ENCODE measurements at places on chromosomes 16 and 17.

DNA sequence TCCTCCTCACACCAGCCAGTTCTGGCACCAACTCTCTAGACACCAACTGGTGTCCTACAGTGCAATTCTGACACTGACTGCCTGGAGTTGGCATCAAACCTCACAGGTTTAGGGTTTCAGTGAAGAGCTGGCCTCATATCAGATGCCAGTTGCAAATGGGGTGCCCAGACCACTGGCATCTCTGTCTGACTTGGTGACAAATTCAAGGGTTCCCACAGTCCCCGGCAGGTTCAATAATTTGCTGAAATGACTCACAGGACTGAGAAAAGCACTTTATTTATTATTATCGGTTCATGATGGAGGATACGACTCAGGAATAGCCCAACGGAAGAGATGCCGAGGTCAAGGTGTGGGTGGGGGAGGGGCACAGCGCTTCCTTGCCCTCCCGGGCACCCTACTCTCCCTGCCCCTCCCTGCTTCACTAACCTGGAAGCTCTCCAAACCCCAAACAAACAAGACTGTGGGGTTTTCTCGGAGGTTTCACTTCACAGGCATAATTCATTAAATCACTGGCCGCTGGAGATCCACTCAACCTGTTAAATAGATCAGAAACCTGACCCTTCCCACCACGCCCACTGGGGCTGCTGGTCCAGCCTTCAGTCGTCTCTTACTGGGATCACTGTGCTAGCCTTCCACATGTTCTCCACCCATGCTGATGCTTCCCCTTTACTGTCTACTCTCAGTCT is 1.7 kb upstream of the NLRP1 start:
- DNase-seq: no peak

DNA sequence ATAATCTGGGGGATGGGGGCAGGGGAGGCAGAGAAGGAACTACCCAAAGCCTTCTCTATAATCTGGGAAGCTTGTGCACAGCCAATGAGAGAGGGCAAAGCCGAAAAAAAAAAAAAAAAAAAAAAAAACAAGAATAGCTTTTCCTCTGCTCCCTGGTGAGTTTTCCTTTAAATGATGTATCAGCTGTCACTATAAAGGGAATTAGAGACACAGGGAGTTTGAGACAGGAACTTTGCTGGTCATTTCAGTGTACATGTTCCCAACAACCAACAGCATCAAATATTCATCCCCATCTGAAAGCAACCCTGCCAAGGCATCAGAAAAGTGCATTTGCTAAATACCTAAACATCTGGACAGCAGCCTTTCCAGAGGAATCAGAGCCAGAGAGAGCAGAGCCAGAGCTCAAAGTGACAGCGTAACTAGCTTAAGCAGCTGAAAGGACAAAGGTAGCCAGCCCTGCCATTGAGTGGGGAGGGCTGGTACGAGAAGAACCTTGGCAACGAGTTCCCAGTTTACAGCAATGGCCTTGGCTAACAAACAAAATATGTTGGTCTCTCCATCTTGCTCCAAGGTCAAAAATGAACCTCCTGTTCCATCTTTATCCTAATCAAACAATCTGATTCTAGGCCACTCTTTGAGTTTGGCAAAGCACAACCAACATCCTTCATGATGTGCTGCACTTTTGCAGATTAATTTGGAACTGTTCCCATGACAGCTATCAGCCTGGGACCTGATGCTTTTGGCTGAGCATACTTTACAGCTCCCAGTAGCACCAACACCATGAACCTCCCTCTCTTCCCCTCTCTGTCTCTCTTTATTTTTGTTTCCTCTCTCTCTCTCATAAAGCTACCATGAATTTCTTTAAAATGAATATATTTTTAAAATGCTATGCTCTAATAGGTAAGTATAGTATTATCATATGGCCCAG is 143.7 kb upstream of the GNAO1 start:
- no peak for DNase-seq

GRCh38 chr16:71767060-71767900 is 41.4 kb downstream of the AP1G1 start:
- no peak for DNase-seq

DNA sequence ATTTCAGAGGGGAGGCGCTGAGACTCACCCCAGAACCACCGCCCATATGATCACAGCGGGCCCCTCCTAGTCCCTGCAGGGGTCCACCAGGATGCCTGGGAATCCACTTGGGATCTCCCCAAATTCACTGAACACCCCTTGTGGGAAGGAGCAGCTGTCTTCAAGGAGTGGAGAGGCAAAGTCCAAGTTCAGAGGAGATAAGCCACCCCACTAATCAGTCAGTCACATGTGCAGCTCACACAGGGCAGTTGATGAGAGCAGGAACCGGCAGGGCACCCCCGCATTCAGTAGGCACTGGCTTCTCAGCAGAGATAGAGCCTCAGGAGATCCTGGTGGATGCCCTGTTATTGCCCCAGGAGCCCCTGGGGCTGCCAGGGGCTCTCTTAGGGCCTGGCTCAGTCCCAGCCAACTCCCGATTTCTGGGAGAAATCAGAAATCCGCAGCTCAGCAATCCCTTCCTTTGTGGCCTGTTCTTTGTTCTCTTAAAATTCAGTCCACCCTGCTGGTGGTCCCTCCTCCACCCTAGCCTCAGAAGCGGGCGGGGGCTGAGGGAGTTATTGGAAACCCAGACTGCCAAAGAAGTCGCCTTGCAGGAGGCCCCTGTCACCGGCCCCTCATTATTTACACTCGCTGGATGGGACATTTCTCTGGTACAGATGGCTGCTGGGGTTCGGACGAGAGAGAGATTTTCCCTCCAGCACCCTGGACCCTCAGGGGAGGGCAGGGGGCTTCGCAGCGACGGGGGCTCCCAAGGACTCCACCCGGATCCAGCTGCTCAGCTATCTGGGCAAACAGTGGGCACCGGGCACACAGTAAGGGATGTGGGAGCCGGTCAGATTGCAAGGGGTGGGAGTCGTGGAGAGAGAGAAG is 1.8 kb downstream of the CDC42EP4 start:
- no peak for DNase-seq

- DNase-seq: no peak
Observed at GRCh38 chr16:72878301-72879269, 169.3 kb downstream of the ZFHX3 start.

DNA sequence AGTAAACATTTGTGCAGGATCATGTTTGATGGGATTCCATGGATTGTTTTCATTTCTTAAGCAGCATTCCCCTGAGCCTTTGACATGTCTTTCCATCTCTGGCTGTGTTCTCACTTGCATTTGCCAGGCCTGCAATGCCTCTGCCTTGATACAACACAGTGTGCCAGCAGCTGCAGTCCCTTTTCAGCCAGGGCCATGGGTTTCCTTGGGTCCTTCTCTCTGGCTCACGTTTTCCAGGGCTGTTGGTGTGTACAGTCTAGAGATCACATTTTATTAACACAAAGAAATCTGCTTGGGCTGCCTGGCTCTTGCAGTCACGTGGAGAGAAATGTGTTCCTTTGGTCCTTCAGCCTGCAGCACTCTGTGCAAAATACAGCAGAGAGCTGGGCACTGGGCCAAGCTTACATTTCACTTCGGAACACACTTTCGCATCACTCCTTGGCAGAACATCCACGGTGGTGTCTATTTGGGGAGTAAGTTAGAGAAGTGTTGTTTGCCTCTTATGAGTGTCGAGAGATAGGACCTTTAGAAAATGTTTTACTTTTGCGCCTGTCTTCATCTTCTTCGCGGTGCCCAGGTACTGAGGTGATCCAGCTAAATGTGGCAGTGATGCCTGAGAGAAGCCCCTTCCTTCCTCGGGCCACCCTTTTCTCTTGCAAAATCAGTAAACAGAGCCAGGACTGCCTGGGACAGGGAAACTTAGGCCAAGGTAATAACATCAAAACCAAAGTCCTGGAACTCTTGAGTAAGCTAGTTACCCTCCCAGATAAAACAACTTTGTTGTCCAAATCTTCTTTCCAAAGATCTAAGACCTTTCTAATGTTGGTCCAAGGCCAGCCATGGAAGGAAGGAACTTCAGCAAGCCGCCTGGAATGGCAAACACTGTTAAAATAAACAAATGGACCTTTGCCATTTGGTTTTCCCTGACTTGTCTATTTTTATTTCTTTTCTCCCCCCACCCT is 20.9 kb downstream of the HLF start:
- no peak for DNase-seq

GRCh38 chr16:66936889-66937554 is 1.7 kb downstream of the CES2 start:
- no peak for DNase-seq

- DNase-seq: peak; percentile 35
Observed at GRCh38 chr17:57671667-57672632, 73.1 kb downstream of the CCDC182 start.

DNA sequence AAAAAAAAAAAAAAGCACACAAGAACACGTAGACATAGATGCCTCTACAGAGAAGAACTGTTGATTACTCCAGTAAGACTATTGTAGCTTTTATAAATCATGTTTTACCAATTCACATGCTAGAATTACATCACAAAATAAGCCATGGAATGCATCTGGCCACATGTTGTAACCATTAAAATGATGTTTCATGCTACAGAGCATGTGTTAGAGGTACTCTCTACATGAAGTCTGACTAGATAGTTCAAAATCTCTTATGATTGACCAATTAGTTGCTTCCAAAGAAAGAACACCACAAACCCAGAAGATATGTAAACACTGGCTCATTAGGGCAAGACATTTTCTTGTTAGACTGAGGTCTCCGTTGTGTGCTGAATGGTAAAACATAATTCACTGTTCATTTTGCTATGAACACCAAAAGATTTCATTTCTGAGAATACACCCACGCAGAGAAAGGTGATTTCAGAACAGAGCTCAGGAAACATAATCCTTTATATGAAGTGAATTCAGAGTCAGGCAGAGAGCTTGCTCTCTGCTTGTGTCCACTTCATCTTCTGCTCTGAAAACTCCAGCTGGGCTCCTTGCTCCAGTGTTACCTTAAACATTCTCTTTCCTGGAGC is 411.4 kb upstream of the SOX9 start:
- DNase-seq: no peak

- no peak for DNase-seq
Observed at GRCh38 chr16:58440131-58440530, 47.9 kb downstream of the GINS3 start.

- no peak for DNase-seq
Observed at GRCh38 chr17:37051833-37052232, 103.1 kb downstream of the AATF start.

DNA sequence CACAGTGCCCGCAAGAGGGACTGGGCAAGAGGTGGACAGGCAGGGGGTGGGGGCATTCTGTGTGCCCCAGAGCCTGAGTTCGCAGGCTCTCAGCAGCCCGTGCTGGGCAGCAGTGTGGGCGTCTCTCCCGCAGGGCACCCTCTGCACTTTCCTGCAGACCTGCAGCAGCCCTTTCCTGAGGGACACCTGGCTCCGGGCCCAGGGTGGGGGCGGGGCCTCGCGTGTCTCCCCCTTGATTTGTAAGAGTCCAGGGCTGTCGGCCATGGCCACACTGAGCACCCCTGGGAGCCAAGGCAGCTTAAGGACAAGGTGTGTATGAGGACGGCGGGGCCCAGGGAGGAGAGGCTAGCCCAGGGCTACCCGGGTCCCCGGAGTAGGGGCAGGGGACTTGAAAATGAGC is 33.4 kb upstream of the SLC38A10 start:
- DNase-seq: no peak

DNA sequence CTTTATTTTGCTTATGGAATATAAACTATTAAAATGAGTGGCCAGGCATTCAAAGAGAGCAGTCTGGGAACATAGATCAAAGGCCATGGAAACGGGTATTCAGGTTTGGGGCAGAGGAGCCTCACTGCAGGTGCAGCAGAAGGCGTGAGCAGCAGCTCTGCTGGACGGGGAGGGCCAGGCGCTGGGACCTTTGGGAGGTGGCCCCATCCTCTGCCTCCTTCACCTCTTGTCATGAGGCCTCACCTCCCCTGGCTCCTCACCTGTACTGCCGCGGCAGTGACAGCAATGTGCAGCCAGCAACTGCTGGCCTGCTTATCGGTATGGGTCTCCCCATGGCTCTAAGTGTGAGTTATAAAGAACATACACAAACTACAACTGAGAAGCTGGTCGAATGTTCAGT is 109.4 kb downstream of the CDK5R1 start:
- no peak for DNase-seq
